Hair follicular keratinocyte (primary cell): ENCODE measurements at places on chromosomes 5 and 9. TPM values are rescaled to one million over a fixed set of nuclear protein-coding genes. Genes with fewer than 3 reads are reported as not detected.

Gene MYORG
- 10.4 and 12.7 TPM in 2 replicates for total RNA-seq

Gene PCDHGA5
- total RNA-seq = under 0.01 TPM in 1 of 2 replicates, not detected in the other

Gene SPAAR
- not detected in 2 replicates for total RNA-seq

Gene LCN9
- not detected in 2 replicates for total RNA-seq

Gene PCDHA12
- not detected in 2 replicates for total RNA-seq

Gene HSD17B3
- total RNA-seq = not detected in 2 replicates

Gene DRD1
- total RNA-seq = not detected in 2 replicates

Gene SH3TC2
- total RNA-seq = 6.8 and 12.1 TPM in 2 replicates

Gene SPINK1
- total RNA-seq = not detected in 2 replicates

Gene GPR151
- total RNA-seq = not detected in 2 replicates

Gene LCN1
- total RNA-seq = not detected in 2 replicates

Gene ENHO
- total RNA-seq = not detected in 2 replicates

Gene SPINK7
- total RNA-seq = 0.47 TPM in 1 of 2 replicates, not detected in the other

Gene SPOCK1
- total RNA-seq = 8.2 and 30.3 TPM in 2 replicates

Gene LRRC14B
- total RNA-seq = not detected in 2 replicates

Gene DDX4
- total RNA-seq = not detected in 2 replicates

Gene PCDHA11
- under 0.01 TPM in 1 of 2 replicates, not detected in the other for total RNA-seq

Gene RGS7BP
- not detected in 2 replicates for total RNA-seq

Gene CD274
- 10.7 and 12.0 TPM in 2 replicates for total RNA-seq

Gene PALM2AKAP2
- 1.9 and 3.3 TPM in 2 replicates for total RNA-seq

Gene PHYHD1
- 3.2 and 7.5 TPM in 2 replicates for total RNA-seq

Gene FNBP1
- 7.1 and 13.3 TPM in 2 replicates for total RNA-seq

Gene SOHLH1
- not detected in 2 replicates for total RNA-seq

Gene MED7
- total RNA-seq = 9.4 and 12.8 TPM in 2 replicates

Gene FYB1
- 0.08 and 0.80 TPM in 2 replicates for total RNA-seq

Gene TMEM252
- total RNA-seq = not detected in 2 replicates

Gene TRPM3
- not detected in 2 replicates for total RNA-seq

Gene DAB2IP
- 28.3 and 28.8 TPM in 2 replicates for total RNA-seq

Gene SHOC1
- 0.04 TPM in 1 of 2 replicates, not detected in the other for total RNA-seq

Gene IL7R
- 4.1 and 5.5 TPM in 2 replicates for total RNA-seq

Gene FOXD4L6
- 0.27 TPM in 1 of 2 replicates, not detected in the other for total RNA-seq

Gene TSLP
- total RNA-seq = 0.23 and 0.78 TPM in 2 replicates

Gene GZMA
- total RNA-seq = not detected in 2 replicates

Gene PLAC8L1
- 0.23 TPM in 1 of 2 replicates, not detected in the other for total RNA-seq

Gene SMIM3
- total RNA-seq = 30.7 and 38.3 TPM in 2 replicates

Gene ADAMTS19
- total RNA-seq = 0.04 TPM in 1 of 2 replicates, not detected in the other

Gene FAM13B
- 3.1 and 4.9 TPM in 2 replicates for total RNA-seq

Gene SPINK4
- not detected in 2 replicates for total RNA-seq

Gene NR5A1
- not detected in 2 replicates for total RNA-seq

Gene DCP2
- total RNA-seq = 13.8 and 24.9 TPM in 2 replicates

Gene MLANA
- not detected in 2 replicates for total RNA-seq

Gene TRAPPC13
- total RNA-seq = 11.8 and 19.6 TPM in 2 replicates

Gene ARRDC1
- total RNA-seq = 120 and 143 TPM in 2 replicates

Gene PPP1R26
- total RNA-seq = 20.7 and 30.8 TPM in 2 replicates

Gene SAXO1
- total RNA-seq = not detected in 2 replicates

Gene MAP3K1
- total RNA-seq = 6.1 and 9.1 TPM in 2 replicates

Gene HDHD3
- 15.6 and 21.6 TPM in 2 replicates for total RNA-seq

Gene TMC1
- not detected in 2 replicates for total RNA-seq

Gene C5orf52
- total RNA-seq = not detected in 2 replicates

Gene F2RL1
- total RNA-seq = 47.1 and 69.0 TPM in 2 replicates

Gene SPATA31D4
- not detected in 2 replicates for total RNA-seq

Gene MARCOL
- not detected in 2 replicates for total RNA-seq

Gene SH3GL2
- total RNA-seq = not detected in 2 replicates

Gene BAAT
- not detected in 2 replicates for total RNA-seq

Gene KIF24
- 1.2 and 3.2 TPM in 2 replicates for total RNA-seq

Gene STKLD1
- 0.19 TPM in 1 of 2 replicates, not detected in the other for total RNA-seq

Gene CCL28
- total RNA-seq = 1.3 and 1.7 TPM in 2 replicates

Gene SLC6A7
- not detected in 2 replicates for total RNA-seq

Gene NPR2
- total RNA-seq = 6.2 and 14.6 TPM in 2 replicates
